Activated naive CD8-positive, alpha-beta T cell treated with anti-CD3 and anti-CD28 coated beads, Interleukin-2, amount 10 ng/mL, durations not matched to agents 7 days and 5 days (primary cell): ENCODE measurements at places on chromosomes 16 and 17. TPM values are rescaled to one million over a fixed set of nuclear protein-coding genes. Genes with fewer than 3 reads are reported as not detected.
A peak's percentile ranks its signal among the peaks of the same experiment; 100 is the strongest.

GRCh38 chr17:74433421-74434121 lies 1.7 kb downstream of the GPRC5C start:
- H3K27ac ChIP-seq, result no peak overlapping the region
- no peak for DNase-seq
- peaks cover 6% of the 10 kb centered on the region for H3K4me1 ChIP-seq
- H3K4me3 ChIP-seq, result no peak overlapping the region

The CCL1 gene
- not detected for total RNA-seq

DNA sequence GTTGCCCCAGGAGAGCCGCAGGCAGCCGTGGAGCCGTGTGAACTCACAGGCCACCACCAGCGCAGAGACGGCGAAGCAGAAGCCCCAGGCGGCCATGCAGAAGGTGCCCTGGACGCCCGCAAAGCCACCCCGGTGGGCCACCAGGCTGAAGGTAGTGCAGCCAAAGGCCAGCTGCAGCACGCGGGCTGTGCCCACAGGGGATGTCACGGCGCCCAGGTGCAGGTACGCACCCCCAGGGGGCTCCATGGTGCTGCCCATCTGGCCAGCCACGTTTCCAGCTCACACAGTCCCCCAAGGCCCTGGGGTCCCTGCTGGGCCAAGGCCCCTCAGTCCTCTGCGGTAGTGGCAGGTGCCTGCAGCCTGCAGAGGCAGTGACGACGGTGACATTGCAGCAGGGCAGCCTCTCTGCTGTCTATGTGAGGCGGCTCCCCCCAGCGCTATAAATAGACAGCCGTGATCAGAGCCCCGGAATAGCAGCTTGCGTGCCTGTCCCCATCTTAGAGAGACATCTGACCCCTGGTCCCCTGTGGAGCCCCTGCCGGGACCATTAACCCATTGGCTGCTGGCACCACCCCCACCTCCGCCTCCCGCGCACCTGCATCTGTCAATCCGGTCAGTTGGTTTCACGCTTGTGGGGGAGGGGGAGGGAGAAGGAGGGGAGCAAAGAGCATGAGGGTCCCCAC lies 4.5 kb upstream of the PYCR1 start:
- peaks cover 7% of the 10 kb centered on the region for H3K27me3 ChIP-seq
- peaks cover 6% of the 10 kb centered on the region for H3K4me1 ChIP-seq
- no peak overlapping the region for H3K27ac ChIP-seq
- no peak overlapping the region for H3K4me3 ChIP-seq
- no peak for DNase-seq

The KRTAP17-1 gene
- total RNA-seq, result not detected

DNA sequence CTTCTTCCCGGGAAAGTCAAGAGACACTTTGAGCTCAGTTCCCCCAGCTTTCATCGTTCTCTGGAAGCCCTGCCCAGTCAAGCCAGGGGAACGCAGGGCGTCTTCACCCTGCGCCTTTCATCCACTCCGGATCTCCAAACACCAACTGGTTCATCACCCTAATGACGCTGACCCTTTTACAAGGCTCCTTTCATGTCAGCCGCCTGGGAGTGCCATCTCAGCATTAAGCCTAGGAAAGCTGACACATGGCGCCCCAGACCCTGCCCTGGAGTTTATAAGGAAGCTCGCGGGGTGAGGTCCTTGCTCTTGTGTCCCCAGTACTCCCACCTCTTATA lies 594 bp upstream of the DNAJC7 start:
- no peak for DNase-seq
- H3K4me1 ChIP-seq, result peaks cover 47% of the 10 kb centered on the region
- H3K27me3 ChIP-seq, result no peaks in the 10 kb centered on the region
- H3K27ac ChIP-seq, result peak overlapping the region; percentile 99
- peaks cover 8% of the 10 kb centered on the region for H3K36me3 ChIP-seq
- H3K4me3 ChIP-seq, result peak overlapping the region; percentile 96
